ENCODE measurements at places on chromosomes 13 and 19. TPM values are rescaled to one million over a fixed set of nuclear protein-coding genes. Genes with fewer than 3 reads are reported as not detected.
A peak's percentile ranks its signal among the peaks of the same experiment; 100 is the strongest.

DNA sequence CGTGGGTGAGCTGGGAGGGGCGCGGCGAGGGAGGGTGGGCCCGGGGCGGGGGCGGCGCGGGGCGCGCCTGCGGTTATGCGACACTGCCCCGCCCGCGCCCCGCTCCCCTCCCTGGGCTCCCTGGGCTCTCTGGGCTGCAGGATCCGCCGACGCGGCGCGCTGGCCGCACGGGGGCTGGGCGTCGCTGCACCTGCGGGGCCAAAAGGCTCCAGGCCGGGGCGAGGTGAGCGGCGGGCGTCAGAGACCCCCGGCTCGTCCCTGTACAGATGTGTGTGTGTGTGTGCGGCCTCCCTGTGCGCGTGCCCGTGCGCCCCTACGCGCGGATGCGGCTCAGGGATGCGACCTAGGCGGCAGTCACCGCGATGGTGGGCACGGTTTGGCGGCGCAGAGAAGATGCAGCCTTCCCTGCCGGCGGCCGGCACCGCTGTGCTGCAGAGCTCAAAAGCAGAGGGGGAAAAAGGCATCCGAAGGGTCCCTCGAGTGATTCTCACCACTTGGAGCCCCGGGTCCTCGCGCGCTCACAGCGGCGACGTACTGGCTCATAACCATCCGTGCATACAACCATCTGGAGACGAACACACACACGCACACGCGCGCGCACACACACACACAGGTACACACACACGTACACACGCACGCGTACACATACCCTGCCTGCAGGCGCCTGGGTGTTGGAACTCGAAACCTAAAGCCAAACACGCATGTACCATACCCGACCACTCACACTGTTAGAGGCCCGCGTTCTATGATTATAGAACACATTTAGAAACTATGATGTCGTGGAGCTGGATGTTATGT, 709 bp downstream of the ATP8A2 start:
- DNase-seq, result no peak

DNA sequence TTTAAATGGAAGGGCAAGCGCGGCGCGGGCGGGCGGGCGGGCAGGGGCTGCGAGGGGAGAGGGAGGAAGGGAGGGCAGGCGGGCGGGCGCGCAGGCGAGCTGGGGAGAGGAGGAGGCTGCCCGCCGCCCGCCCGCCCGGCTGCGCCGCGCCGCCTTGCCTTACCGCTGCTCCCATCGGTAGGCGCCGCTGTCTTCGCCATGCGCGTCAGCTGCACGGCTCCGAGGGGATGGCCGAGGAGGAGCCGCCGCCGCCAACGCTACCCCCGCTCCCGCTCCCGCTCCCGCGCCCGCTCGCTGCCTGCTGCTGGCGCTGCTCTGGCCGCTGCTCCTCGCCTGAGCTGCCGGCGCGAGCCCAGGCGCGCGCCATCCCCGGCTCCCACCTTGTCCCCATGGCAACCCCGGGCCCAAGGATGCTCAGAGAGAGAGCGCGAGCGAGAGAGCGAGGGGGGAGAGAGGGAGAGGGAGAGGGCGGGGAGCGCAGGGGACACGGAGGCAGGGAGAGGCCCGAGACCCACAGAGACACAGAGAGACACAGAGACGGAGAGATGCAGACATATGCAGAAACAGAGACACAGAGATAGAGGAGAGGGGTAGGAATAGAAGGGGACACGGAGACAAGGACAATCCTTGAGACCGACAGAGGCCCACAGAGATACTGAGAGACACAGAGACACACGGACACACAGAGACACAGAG, 40.3 kb downstream of the DEDD2 start:
- peak; percentile 49 for DNase-seq

GRCh38 chr19:35534803-35535480, 1.7 kb downstream of the GAPDHS start:
- no peak for DNase-seq

DNA sequence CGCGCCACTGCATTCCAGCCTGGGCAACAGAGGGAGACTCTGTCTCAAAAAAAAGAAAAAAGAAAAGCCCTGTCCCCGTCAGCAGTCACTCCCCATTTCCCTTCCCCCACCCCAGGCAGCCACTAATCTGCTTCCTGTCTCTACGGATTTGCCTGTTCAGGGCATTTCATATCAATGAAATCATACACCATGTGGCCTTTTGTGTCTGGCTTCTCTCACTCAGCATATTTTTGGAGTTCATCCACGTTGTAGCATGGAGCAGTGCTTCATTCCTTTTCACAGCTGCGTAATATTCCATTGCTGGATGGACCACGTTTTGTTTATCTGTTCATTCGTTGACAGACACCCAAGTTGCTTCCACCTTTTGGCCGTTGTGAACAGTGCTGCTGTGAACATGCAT, 36.1 kb upstream of the KLF2 start:
- no peak for DNase-seq

GRCh38 chr13:107865643-107866031, 349.7 kb downstream of the LIG4 start:
- no peak for DNase-seq

- no peak for DNase-seq
Measured at GRCh38 chr19:30480097-30480496, 107.9 kb downstream of the ZNF536 start.

DNA sequence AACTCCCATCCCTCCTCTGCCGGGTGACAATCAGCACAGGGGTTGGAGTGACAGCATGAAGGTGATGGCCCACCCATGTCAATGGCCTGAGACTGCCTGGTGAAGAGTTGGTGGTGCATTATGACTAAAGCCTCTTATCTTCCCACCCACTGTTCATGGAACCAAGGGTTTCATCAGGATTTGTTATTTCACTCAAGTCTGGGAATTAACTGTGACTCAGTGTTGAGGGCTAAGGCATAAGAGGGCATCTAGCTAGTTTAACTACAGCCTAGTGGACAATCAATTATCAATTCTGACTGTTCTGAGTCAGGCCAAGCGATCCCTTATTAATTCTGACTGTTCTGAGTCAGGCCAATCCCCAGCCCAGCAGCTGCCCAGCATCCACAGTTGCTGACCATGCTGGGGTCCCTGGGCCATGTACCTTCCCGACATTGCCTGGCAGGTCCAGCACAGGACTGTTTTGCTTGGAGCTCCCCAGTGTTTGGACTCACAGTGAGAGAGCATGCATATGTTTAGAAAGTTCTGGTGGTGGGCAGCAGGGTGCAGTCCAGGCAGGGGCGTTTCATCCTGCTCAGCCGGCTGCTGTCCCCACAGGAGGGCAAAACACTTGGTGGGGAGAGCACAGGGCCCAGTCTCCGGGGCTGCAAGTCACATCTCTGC, 65.5 kb downstream of the RASL11A start:
- no peak for DNase-seq

- DNase-seq, result no peak
Measured at GRCh38 chr13:113117335-113117872, 5.2 kb upstream of the F10 start.

DNA sequence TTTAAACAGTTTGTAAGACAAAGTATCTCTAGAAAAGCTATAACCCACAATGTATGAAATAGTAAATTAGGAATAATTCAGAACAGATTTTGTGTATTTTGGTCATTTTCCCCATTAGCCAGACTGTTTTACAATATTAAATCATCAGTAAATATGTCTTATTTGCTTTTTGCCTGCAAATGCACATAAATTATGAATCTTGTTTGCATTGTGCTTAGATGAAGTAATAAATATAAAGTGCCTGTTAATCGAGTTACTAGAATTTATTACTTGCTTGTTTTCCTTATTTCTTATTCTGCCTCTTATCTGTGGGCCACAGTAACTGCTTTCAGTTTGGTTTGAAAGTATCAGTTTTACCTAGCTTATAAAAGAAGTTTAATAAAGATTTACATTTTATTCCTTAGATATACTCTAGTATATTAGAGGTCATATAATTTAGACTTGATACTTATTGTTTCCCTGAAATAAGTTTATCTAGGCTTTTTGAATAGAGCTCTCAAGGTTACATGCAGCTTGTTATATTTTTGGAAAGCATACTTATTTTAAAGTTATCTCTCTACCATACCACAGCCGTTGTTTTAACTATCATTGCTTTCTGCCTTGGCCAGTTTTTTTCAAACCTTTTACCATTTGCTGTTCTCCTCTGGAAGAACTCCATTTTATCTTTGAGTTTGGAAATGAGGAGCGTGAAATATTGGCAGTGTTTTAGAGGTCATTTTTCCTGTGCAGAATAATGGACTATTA, 238.0 kb downstream of the NBEA start:
- no peak for DNase-seq

- peak; percentile 66 for DNase-seq
Measured at GRCh38 chr19:54207983-54208783, 7.5 kb downstream of the RPS9 start.

Gene FUT1
- total RNA-seq, result 0.37 TPM

Gene FAM83E
- total RNA-seq, result 180 TPM

Gene BORA
- 6.9 TPM for total RNA-seq

Gene ZNF534
- total RNA-seq, result not detected

Gene CPB2
- not detected for total RNA-seq

Gene STOML3
- total RNA-seq, result 0.12 TPM

Measured in left colon (tissue), 2 donors.